Brain pericyte (primary cell): ENCODE measurements at places on chromosomes 6 and 20.

DNA sequence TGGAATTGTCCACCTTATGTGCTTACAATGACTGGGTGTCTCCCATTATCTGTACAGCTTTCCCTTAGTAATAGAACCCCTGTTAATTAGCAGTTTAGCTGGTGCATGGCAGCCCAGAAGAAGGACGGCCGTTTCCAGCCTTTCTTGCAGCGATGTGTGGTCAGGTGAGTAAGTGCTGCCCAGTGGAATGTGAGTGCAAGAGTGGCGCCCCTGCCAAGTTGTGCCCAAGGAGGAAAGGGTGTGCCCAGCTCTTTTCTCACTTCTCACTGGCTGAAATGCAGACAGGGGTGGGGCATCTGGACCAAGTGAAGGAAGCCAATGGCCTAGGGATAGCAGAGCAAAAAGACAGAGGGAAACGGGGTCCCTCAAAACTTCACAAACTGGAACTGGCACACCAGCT lies 296.8 kb downstream of the PREX1 start:
- DNase-seq, result no peak

- DNase-seq, result no peak
Observed at GRCh38 chr6:42010185-42010891, 40.0 kb upstream of the TAF8 start.

DNA sequence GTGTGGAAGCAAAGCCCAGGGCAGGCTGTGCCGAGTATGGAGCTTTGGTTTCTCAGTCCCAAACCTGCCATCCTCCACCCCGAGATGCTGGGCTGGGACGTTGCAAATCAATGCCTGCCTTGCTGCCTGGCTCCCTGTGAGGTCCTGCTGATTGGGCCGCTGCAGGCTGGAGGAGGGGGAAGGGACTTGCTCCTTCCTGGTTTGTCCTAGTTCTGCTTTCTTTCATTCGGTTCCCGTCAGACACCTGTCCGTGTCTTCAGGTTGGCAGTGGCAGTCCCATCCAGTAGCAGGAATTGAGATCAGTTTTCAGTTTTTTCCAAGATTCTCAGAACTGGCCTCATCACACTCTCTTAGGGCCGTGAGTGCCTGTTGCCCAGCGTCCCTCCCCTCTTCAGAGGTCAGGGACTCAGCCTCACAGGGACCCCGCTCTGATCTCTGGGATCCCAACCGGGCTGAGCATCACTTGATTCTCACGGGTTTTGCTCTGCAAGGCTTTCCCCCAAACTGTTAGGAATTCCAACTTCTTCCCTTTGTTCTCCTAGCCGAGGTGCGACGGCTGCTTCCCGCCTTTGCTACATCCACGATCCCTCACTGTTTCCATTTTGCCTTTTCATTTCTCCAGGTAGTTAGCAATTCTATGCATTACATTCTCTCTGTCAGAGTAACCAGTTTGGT lies 24.2 kb upstream of the TAGAP start:
- DNase-seq, result no peak

GRCh38 chr6:7254980-7255835 lies 57.8 kb downstream of the SSR1 start:
- no peak for DNase-seq

DNA sequence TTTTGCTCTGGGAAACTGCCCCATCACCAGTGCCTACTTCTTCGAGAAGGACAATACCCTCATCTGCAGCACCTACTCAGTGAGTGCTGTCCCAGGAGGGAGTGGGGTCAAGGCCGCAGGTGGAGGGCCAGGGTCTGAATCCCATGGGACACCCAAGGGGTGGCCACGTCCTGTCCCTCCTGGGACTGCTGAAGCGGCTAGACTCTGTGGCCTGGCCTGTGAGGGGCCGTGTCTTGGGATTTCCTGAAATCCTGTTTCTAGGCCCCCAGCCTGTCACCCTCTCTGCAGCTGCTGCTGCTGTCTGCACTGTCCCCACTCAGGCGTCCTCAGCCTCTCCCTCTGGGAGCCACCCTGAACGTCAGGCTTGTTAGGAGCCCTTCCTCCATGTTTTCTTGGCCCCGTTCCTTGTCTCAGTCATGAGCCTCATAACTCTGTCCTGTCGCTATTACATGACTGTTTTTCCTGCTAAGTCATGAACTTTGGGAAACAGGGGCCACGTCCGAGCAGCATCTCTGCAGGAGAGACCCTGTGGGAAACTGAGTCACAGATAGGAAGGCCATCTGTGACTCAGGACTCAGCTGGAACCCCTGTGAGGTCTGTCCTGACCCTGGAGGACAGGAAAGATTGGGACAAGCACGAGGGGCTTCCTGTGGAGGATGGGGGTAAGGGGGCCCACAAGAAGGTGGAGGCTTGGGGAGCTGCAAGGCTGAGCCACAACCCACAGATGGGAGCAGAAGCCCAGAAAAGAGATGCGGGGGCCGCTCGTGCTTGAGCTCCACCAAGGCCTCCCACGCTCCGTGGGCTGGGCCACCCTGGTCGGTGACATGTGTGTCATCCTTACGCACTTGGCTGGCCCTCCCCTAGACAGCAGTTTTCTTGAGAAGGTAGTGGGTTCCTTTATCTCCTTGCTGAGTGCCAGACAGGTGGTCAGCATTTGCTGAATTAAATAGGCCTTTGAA lies 49.9 kb downstream of the EFCAB8 start:
- no peak for DNase-seq

DNA sequence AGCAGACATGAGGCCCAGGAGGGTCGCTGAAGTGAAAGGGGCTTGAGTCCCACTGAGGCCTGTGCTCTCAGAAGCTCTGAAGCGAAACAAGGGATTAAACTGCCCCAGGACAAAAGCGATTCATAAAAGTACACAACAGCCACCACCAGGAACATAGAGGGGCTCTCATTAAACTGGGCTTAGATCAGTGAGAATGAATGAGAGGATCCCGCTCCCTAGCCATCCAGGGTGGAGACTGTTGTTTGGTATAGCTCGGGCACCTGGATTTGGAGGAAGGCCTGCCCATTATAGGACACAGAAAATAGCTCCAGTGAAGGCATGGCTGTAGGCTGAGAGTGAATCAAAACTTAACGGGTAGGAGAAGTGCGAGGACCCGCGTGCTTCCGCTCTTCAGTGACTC lies 91.6 kb upstream of the TAB2 start:
- DNase-seq, result no peak

DNA sequence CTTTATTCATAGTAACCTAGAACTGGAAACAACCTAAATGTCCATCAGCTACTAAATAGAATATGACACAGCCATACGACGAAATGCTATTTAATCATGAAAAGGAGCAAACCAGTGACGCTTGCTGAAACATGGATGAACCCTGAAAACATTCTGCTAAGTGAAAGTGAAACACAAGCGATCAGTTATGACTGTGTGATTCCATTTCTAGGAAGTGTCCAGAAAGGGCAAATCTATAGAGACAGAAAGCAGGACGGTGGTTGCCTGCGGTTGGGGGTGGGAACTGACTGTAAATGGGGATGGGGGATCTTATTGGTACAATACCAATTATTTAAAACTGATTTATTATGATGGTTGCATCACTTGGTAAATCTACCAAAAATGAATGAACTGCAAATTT lies 126.8 kb downstream of the IPCEF1 start:
- no peak for DNase-seq

DNA sequence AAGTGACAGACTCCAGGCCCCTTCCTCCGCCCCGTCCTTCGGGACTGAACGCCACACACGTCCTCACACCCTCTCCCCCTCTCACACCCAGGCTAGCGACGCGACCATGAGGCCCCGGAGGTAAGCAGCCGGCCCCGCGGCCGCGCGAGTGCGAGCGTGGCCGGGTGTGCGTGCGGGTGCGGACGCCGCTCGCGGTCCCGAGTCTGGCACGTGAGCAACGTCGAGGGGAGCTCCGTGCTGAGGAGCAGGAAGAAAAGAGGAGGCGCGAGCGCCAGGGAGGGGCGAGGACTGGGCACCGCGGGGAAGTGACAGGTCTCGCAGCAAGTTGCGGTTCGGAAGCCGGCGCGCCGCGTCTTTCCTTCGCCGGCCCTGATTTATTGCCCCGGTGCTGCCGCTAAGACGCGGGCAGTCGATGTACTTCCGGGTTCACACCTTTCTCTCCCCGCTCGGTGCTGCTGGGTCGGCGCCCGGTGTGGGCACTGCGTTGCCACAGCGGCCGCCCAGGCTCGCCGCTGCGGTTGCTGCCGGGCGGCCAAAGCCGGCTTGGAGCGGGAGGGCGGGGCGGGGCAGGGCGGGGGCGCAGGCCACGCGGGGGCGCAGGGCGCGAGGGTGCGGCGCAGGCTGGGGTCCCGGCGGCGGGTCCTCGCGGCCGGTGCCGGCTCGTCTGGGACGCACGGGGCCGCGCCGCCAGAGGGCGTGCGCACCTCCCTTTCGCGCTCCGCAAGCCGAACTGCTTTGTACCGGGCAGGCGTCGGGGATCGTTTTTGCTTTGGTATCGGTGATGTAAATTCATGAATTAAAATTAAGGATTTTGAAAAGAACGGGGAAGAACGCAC lies 15.8 kb upstream of the LIN28B start:
- no peak for DNase-seq

GRCh38 chr20:32296412-32296811 lies 19.0 kb downstream of the KIF3B start:
- DNase-seq, result no peak

GRCh38 chr6:33075568-33076405 lies at the start of gene HLA-DPB1:
TSS of gene HLA-DPB1 (plus strand) at chr6:33075990. CDS start at chr6:33076042, 52 bp downstream.
- DNase-seq, result no peak

DNA sequence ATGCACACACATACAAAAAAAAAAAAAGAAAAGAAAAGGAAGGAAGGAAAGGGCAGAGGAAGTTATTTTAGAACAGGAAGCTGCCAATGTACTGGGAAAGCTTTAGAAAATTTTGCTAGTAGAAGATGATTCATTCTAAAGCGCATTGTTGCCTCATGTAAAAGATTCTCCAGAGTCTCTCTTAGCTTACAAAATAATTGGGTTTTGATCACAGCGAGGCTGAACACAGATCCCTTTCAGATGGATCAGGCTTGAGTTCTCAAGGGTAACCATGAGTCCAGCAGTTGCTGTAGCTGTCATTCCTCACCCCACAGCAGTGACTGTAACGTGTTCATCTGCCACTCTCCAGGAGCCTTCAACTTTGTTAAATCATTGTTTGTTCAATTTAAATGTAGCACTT lies 81.9 kb downstream of the PHACTR2 start:
- DNase-seq, result no peak

DNA sequence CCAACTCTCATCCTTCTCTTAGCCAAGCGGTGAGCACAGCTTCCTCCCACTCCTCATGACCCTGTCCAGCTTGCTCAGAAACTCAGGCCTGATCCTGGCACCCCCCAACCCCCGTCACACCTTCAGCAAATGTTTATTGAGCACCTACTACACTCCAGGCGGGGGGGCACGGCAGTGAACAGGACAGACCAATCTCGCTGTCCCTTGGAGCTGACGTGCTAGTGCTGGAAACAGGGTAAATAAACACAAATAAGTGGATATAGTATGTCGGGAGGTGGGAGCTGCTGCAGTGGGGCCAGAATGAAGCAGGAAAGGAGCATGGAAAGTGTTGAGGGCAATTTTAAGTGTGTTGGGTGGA lies 7.4 kb upstream of the SPDEF start:
- DNase-seq, result no peak

DNA sequence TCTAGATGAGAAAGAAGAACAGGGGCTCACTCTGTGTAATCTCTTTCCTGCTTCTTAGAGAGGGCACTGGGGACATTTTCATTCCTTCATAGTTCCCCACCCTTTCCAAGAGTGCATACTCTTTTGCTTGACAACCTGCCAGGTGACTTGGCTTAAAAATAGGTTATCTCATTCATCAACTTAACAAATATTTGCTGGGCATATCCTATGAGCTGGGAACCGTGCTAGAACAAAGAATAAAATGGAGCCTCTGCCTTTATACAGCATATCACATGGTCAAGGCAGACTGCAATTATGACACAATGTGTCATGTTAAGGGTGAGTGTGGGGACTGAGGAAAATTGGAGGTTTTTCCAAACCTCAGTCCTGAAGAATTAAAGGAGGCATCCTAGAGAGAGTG lies 209.8 kb upstream of the FOXA2 start:
- no peak for DNase-seq

- no peak for DNase-seq
Observed at GRCh38 chr6:25922301-25922700, 8.2 kb downstream of the SLC17A2 start.

- no peak for DNase-seq
Observed at GRCh38 chr6:34272013-34272926, 23.5 kb upstream of the SMIM29 start.

- DNase-seq, result no peak
Observed at GRCh38 chr6:3565291-3565690, 108.4 kb upstream of the SLC22A23 start.

DNA sequence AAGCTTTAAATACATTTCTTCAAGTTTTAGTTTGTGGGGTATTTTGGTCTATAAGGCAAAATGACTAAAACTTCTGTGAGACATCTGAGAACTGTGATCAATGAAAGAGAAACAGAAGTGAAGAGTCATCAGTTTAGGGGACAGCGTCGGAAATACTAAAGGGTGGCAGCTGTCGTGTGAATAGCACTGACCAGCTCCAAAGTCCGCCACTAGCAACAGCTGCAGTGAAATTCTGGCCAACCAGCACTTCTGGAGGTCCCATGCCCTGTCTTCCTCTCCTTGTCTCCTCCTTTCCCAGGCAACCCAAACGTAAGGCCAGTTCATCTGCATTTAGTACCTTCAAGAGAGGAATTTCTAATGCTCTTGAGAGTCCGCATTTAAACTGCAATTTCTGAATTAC lies 87.5 kb downstream of the DACT2 start:
- DNase-seq, result no peak

GRCh38 chr6:9494864-9495263 lies 920.0 kb downstream of the TFAP2A start:
- no peak for DNase-seq

GRCh38 chr6:13712599-13712898 lies 914 bp upstream of the RANBP9 start:
- DNase-seq, result no peak

GRCh38 chr20:36802326-36803222 lies 29.0 kb upstream of the DSN1 start:
- no peak for DNase-seq

DNA sequence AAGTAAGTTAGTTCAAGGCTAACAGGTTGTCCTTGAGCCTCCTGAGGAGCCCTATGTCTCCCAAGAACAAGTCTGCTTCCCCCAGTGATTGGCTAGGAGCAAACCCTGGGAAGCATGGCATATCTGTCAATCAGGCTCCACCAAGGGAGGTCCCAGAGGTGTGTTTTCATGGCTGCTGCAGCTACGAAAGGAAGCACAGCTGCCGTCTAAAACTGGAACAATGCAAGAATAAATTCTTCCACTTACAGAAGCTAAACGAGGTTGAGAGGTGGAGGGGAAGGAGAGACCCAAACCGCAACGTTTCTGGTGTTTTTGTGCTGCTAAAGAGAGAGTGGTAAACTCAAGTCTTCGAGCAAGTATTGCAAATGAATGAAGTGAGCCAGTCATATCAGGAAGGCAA lies 4.9 kb upstream of the PTGIS start:
- no peak for DNase-seq

GRCh38 chr20:23126281-23127061 lies 40.3 kb upstream of the CD93 start:
- no peak for DNase-seq
